Cardiac septum (tissue), 1 donor: ENCODE measurements at places on chromosomes 6 and 20. TPM values are rescaled to one million over a fixed set of nuclear protein-coding genes. Genes with fewer than 3 reads are reported as not detected.

The PPP1R14C gene
- 91.5 TPM for total RNA-seq

The SLC52A3 gene
- 2.8 TPM for total RNA-seq

The RSPO4 gene
- not detected for total RNA-seq

The SLC22A2 gene
- not detected for total RNA-seq

The IRF4 gene
- total RNA-seq = 0.89 TPM

The ASXL1 gene
- 36.3 TPM for total RNA-seq

The TRIM40 gene
- total RNA-seq = not detected

The MYMX gene
- 0.30 TPM for total RNA-seq

The ADRM1 gene
- 79.9 TPM for total RNA-seq

The HEBP2 gene
- 98.9 TPM for total RNA-seq

The NKAIN2 gene
- 0.30 TPM for total RNA-seq

The MLN gene
- total RNA-seq = not detected

The C6orf132 gene
- 1.3 TPM for total RNA-seq

The PACSIN1 gene
- total RNA-seq = 10.3 TPM

The ISM1 gene
- total RNA-seq = 1.0 TPM

The MOCS1 gene
- 22.1 TPM for total RNA-seq

The SAMD10 gene
- total RNA-seq = 4.0 TPM

The CEP43 gene
- 10.2 TPM for total RNA-seq

The ACSS1 gene
- total RNA-seq = 47.6 TPM

The CST2 gene
- not detected for total RNA-seq

The HLA-C gene
- 237 TPM for total RNA-seq

The CNKSR3 gene
- total RNA-seq = 34.4 TPM

The KATNA1 gene
- total RNA-seq = 13.1 TPM

The OPN5 gene
- total RNA-seq = not detected

The RPS21 gene
- 466 TPM for total RNA-seq

The IL17A gene
- not detected for total RNA-seq

The RNF8 gene
- total RNA-seq = 13.2 TPM

The SMLR1 gene
- total RNA-seq = not detected

The PGC gene
- total RNA-seq = not detected

The RSPH9 gene
- 0.24 TPM for total RNA-seq

The PLEKHG1 gene
- 19.5 TPM for total RNA-seq

The OR2H2 gene
- not detected for total RNA-seq
